ENCODE measurements at places on chromosomes 3 and 15. TPM values are rescaled to one million over a fixed set of nuclear protein-coding genes. Genes with fewer than 3 reads are reported as not detected.

GRCh38 chr3:193594946-193595689, 2.1 kb downstream of the OPA1 start:
- H3K27ac ChIP-seq = no peak overlapping the region
- no peaks in the 10 kb centered on the region for H3K27me3 ChIP-seq
- no peaks in the 10 kb centered on the region for H3K36me3 ChIP-seq
- H3K4me1 ChIP-seq = peaks cover 37% of the 10 kb centered on the region

DNA sequence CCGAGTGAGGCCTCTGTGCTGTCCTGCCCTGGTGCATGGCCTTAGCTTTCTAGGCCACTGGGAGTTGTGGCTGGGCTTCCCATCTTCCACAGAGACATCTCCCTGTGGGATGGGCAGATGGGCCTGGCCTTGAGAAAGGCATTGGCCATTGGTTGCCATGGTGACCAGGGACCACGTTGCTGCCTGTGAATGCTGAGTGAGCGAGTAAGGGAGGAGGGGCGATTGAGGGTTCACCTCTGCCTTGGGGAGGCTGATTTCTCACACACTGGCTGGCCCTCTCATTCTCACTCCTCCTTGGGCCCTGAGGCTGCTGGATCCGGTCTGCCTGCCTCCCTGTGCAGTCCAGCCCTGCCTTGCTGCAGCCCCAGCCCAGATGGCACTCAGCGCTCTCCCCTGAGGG, 26.4 kb upstream of the DOCK3 start:
- H3K4me1 ChIP-seq = peaks cover 80% of the 10 kb centered on the region
- no peak for DNase-seq
- H3K27ac ChIP-seq = peak overlapping the region; percentile 88
- H3K4me3 ChIP-seq = no peak overlapping the region

Gene STAC
- 0.68 TPM for total RNA-seq

Gene ITGA11
- total RNA-seq = 17.9 TPM

Gene CHRM5
- not detected for total RNA-seq

DNA sequence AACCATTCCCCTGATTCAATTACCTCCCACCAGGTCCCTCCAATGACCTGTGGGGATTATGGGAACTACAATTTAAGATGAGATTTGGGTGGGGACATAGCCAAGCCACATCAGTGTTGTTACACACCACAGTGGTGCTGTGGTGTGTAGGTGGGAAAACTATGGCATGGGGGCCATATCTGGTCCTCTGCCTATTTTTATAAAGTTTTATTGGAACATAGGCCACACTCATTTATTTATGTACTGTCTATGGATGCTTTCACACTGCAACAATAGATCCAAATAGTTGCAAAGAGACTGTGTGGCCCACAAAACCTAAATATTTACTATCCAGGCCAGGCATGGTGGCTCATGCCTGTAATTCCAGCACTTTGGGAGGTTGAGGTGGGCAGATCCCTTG, 46.4 kb downstream of the FLNB start:
- no peaks in the 10 kb centered on the region for H3K36me3 ChIP-seq
- no peak for DNase-seq
- H3K4me3 ChIP-seq = no peak overlapping the region
- H3K27ac ChIP-seq = no peak overlapping the region

Gene TXNRD3
- 4.7 TPM for total RNA-seq

Gene SQOR
- total RNA-seq = 17.5 TPM

DNA sequence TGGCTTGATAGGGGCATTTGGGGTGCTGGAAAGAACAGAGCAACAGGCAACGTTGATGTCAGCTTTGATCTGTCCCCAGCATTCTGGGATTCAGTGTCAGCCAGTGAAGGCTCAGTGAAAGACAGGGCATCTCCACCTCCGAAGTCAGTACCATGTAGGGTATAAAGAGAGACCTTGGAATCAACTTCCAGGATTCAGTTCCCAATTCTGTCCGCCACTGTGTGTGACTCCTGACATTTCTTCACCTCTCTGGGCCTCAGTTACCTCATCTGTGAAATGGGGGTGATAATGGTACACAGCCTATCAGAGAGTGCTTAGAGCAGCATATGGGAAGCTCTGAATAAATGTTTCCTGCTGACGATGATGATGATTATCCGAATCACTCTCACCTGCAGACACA, 55.6 kb upstream of the FLNB start:
- H3K4me3 ChIP-seq = no peak overlapping the region
- H3K27me3 ChIP-seq = no peaks in the 10 kb centered on the region
- peaks cover 44% of the 10 kb centered on the region for H3K4me1 ChIP-seq
- no peak for DNase-seq
- H3K27ac ChIP-seq = peak overlapping the region; percentile 97

- H3K4me1 ChIP-seq = peaks cover 57% of the 10 kb centered on the region
- no peaks in the 10 kb centered on the region for H3K27me3 ChIP-seq
- peak overlapping the region; percentile 97 for H3K27ac ChIP-seq
- H3K4me3 ChIP-seq = peak overlapping the region; percentile 98
These were observed 520 bp downstream of the ZNF654 start for GRCh38 chr3:88059380-88060170.

All from heart right ventricle (tissue), 16 donors.